Nephron progenitor cell (in vitro differentiated cells): ENCODE measurements at places on chromosomes 5 and 9.

DNA sequence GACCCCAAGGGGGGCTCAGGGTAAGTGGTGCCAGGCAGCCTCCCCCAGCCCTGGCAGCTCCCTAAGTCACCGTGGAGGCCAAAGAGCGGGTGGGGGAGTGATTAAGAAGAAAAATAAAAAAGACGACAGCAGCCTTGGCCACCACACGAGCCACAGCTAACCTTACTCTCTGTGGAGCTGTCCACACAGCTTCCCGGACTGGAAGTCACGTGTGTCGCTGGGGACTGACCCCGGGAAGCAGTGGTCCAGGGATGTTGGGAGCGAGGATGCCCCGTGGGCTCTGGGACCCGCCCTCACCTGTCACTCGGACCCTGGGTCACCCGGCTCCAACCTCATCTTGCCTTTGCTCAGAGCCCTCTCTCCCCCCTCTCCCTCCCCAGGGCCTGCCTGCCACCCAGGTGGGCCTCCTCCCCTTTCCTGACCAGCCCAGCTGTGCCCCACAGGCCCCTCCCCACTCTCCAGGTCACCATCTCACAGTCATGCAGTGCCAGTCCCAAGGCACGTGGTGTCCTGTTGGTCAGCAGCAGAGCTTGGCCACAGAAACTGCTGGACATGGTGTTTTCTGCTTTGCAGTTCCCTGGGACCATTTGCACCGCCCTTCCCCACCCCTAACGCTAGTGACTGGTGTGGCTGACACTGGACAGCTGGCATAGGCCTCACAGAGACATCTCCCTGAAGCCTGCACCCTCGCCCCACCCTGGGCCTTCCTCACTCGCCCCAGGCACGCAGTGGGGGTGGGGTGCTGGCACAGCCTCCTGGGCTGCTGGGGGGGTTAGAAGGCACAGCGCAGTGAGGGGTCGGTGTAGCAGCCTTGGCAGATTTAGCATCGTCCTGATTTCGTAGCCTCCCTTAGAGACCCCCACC is 9.8 kb upstream of the EXOC3 start:
- DNase-seq = no peak

DNA sequence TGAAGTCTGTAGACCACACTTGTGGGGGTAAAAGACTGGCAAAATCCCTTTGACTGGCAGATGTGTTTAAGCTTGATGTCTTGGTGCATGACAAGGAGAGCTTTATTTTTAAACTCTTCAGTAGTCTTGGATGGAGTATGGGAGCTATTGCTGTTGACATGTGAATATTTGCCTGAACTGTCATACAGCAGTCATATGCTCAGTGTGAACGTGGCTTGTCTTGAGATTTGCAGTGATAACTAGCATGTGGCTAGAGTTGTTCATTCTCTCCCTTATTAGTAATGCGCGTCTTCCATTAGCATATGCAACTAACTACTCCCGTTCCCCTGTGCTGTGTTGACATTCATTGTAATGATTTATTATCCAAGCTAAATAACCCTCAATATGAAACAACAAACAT is 523.6 kb upstream of the WWC1 start:
- no peak for DNase-seq

DNA sequence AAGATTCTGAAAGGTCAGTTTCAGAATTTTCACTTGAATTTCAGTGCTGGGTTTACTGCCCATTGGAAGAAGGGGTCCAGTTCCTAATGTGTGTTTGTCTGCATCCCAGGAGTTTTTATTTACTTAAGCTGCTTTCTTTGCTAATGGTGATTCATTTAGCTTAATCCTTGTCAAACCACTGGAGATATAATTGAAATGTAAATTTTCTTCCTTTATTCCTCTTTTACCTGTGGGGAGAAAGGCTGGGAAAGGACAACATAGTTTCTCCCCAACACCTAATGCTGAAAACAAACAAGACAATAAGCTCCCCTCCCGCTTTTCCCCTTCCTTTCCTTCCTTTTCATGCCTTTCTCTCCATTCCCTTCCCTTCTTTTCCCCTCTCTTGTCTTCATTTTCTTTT is 185.8 kb downstream of the KCTD16 start:
- no peak for DNase-seq

DNA sequence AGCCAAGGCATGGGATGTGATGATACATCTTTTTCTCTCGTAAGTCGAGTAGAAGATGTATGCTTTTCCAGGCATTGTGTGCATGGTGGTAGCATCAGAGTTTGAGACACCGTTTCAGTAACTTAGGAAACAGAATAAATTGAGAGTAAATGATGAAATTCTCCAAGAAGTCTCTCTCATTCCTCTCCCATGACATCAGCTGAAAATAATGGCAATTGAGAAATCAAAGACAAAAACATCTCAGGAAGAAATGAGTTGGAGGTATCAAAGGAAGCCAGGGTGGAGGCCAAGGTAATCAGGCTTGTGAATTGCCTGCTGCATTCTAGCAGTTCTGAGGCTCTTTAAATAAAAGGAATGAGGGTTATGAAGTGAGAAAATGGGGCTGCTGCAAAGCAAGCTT is 53.9 kb downstream of the SGCD start:
- DNase-seq = no peak

GRCh38 chr5:32443145-32443540 is 1.4 kb downstream of the ZFR start:
- no peak for DNase-seq

GRCh38 chr9:92735636-92736562 is 28.7 kb downstream of the BICD2 start:
- DNase-seq = no peak

GRCh38 chr5:97192580-97193354 is 9.7 kb upstream of the RIOK2 start:
- DNase-seq = no peak

- no peak for DNase-seq
These were observed 59.2 kb upstream of the CDH10 start for GRCh38 chr5:24703934-24704333.

GRCh38 chr5:180602481-180603075 is 11.3 kb upstream of the SCGB3A1 start:
- peak; percentile 43 for DNase-seq

- DNase-seq = no peak
These were observed 350.3 kb downstream of the GADD45G start for GRCh38 chr9:89955144-89955543.

DNA sequence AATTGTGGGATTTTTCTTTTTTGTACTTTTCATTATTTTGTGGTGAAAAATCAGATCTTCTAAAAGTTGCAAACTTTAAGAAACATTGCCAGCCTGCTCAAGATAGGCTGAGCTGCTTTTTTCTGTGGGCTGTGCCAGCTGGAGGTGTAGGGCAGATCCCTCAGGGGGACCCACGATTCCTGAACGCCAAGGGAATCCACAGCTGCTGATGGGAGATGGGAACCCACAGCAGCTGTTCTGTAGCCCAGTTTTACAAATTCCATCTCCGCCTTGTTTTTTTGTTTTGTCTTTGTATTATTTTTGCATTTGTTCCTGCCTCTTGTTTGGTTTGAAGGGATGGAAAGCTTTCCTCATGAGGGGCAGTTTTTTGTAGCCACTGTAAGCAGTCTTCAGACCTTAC is 91.0 kb downstream of the WWC1 start:
- no peak for DNase-seq

- DNase-seq = no peak
These were observed 433.4 kb upstream of the TNC start for GRCh38 chr9:115551396-115551795.

DNA sequence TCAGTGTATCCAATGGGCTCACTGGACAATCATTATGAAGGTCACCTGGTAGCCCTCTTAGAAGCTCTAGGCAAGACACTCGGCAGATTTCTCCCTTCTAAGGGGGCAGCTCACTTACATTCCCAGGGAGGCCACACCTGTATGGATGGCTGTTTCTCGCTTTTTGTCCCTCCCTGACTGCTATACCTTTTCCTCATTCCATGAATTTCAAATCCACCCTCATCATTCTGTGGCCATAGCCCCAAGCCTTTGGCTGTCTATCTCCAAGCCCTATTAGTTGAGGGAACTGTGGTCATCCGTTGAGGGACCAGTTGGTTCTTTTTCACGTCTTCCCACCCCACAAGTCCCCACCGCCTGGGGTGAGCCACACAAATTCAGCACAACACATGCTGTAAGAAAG is 85.0 kb upstream of the RARS1 start:
- DNase-seq = no peak

- no peak for DNase-seq
These were observed 11.4 kb upstream of the SYNPO start for GRCh38 chr5:150628936-150629485.

- no peak for DNase-seq
These were observed 318.6 kb downstream of the CDH9 start for GRCh38 chr5:26719803-26720202.

DNA sequence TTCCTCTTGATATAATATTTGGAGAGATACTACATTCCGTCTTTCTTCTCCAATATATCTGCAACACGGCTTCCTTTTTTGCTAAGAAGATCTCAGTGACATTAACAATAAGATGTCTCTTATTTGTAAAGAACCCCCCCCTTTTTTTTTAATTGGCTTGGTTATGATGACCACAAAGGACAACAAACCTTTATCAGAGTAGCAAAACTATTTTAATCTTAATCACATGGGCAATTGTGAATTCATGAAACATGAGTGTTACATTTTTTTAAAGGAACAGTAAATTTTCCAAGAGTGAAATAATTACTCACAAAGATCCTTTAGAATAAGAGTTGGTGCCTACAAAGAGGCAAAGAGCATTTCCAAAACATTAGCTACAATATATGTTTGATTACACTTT is 554.1 kb downstream of the MAT2B start:
- no peak for DNase-seq

GRCh38 chr5:179284751-179285631 is 60.3 kb downstream of the ADAMTS2 start:
- DNase-seq = peak; percentile 84

DNA sequence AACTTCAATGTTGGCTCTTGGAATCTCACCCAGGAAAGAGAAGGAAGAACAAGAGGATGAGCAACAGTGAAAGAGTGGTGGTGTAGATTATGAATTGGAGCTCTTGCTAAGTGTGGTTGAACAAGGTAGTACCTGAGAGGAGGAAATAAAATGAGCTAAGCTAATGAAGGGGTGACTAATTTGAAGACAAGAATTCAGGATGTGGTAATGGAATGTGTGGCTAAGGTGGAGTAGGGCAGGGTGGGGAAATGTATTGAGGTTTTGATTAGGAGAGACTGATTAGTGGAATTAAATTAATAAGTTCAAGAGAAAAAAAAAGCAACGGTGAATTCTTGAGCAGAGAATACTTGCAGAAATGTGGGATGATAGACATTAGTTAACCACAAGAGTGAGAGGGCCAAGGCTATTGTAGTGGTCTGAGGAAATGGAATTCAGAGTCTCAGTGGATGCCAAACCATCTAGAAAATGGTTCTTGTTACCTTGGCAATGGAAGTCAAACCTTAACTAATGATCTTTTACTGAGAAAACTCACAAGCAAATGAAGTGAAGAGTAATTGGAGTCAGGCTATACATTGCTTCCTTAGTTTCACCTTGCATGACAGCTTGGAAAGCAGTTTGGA is 648.3 kb upstream of the ZNF608 start:
- no peak for DNase-seq

GRCh38 chr5:93017849-93018248 is 563.2 kb downstream of the NR2F1-AS1 start:
- no peak for DNase-seq

GRCh38 chr9:127344368-127345000 is 52.5 kb upstream of the SLC2A8 start:
- no peak for DNase-seq

DNA sequence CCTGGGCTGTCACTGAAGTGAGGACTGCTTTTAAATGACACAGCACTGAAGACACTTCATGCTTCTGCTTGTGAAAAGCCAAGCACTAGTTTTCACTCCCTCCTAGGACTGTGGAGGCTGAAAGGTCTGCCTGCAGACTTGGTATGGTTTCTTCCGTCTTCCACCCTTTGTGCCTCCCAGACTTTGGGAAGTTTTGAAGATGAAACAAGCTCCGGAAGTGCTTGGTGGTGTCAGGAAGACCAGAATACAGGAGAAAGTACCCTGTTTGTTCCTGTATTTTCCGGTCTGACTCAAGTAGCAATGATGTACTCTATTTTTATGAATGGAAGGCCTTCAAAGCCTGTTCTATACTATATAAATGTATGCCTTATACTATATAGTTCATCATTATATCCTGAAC is 222.7 kb downstream of the PDZD2 start:
- DNase-seq = no peak

GRCh38 chr5:97231025-97231636 is 48.1 kb upstream of the RIOK2 start:
- peak; percentile 25 for DNase-seq

GRCh38 chr5:8229551-8229950 is 360.6 kb downstream of the MTRR start:
- no peak for DNase-seq

- no peak for DNase-seq
These were observed 24.9 kb upstream of the SMU1 start for GRCh38 chr9:33101104-33101951.

DNA sequence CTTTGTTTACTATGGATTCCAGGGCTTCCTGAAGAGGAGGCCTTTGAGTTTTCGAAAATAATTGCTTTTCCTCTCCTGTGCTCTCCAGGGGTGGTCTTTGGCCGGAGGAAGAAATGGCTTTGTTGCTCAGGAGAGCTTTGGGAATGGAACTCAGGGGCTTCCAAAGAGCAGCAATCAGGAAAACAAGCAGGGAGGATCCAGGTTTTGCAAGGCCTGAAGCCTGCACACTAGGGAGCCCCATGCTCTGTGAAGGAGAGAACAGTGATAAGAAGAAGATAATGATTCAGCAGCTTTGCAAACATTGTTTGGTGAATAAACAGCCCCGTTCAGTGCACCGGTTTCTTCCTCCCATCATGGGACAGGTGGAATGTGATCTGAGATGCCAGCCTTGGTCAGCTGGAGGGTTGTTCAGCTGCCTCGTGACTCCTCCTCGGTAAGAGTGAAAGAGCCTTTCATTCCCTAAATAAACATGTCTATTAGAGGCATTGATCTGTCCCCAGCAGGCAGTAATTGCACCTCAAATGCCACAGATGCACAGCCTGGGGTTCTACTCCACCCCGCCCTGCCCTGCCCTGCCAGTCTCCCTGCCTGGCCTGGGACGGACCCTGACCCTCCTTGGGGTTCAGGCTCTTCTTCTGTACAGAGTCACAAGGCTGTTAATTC is 11.5 kb upstream of the ALDH1B1 start:
- no peak for DNase-seq

DNA sequence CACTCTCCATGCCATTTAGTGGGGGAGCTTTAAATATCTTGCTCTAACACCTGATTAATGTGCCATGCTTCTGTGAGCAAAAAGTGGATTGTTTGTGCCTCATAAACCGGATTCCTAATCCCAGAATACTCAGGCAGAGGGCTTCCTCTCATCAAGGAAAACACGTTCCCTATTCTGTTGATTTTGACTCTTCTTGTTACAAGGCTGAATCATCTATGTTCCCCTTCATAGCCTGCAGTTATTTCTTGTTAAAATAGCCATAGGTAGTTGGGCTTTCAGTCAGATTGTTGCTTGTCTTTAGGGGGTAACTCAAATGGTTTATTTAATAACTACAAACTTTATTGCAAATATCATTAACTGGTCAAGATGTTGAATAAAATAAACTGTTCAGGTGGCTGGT is 26.6 kb downstream of the ROPN1L start:
- no peak for DNase-seq

- no peak for DNase-seq
These were observed 12.5 kb upstream of the ADAMTSL1 start for GRCh38 chr9:18461496-18461895.
